ENCODE measurements at places on chromosomes 5 and 9.

DNA sequence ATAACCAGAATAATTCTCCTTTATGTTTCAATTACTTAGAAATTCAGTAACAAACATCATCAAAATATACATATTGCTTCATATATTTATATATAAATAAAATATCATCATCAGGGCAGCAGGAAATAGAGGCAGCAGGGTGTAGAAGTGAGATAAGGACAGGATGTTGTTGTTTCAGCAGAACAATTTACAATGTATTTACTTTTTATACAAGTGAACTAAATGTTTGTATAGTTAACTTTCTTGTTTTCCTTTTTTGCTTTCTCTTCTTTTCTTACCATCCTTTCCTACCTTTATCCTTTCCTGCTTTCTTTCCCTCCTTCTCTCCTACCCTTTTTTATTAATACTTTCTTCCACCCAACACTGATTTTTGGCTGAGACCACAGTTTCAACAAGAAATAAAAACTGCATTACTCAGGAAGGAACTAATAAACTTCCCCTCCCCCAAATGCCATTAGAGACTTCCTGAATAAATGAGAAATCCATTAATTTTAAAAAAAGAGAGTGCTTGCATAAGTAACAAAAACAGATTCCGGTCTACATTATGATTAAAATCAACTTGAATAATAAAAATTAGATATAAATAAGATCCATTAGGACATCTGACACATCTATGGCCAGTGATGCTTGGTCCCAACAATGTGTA lies 159.8 kb upstream of the ACOT12 start:
- no peak for DNase-seq

GRCh38 chr9:120891245-120891883 lies 14.4 kb upstream of the PHF19 start:
- DNase-seq, result peak; percentile 41

DNA sequence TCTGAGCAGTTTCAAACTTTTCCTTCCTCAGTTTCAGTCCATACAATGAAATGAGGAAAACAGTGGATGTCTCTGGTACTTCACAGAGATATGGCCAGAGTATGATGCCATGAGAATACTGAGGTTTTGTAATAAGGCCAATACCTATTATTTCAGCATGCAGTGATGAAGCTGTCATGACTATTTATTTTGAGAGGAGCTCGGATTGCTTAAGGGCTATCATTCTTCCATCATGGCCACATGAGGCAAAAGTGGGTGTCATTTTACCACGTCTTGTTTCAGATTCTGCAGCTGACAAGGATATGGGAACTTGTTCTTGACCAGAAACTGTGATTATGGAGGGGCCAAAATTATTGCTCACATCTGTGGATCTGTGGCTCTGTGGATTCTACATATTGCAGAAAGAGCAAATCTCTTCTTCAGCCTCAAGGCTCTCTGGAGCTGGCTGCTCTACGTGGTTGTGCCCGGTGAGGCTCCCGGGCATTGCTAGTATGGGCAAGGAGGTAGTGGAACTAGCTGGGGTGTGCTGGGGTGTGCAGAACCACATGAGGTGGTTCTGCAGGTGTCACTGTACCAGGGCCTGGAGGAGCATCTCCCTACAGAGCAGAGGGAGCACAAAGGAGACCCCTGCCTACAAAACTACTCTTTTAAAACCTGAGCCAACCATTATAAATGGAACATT lies 180.3 kb downstream of the SEMA6A start:
- DNase-seq, result no peak

DNA sequence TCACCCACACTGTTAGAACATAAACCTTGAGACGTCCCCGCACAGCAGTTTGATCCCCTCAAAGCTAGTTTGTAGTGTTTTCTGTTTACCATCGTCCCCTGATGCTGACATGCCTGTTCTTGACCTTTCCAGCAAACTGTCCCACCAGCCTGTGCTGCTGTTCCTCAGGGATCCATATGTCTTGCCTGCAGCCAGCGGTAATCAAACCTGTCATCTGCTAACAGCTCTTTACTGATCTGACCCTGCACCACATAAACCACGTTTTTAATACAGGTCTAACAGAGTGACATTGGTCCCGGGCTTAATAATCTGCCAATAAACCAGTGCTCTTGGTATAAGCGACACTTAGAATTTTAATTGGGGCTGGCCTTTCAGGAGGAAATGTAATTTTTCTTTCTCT lies 34.7 kb downstream of the PPIC start:
- DNase-seq, result no peak

DNA sequence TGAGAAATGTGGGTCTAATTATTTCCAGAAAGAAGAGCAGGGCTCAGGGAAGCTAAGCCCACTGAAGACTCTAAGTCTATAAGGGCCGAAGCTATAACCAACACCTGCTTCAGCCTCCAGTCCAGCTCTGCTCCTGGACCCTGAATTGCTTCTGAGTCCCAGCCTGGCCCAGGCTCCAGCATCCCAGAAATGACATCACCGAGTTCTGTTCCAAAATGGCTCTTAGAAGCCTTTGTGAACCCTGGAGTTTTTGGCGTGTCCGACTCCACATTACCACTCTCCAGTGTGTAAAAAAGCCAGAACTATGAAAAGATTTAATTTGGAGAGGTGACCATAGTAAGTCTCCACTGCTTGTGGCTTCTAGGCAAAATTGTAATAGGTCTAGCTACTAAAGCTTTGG lies 289.9 kb downstream of the SLIT3 start:
- no peak for DNase-seq

GRCh38 chr9:1414711-1415131 lies 364.6 kb downstream of the DMRT2 start:
- no peak for DNase-seq

DNA sequence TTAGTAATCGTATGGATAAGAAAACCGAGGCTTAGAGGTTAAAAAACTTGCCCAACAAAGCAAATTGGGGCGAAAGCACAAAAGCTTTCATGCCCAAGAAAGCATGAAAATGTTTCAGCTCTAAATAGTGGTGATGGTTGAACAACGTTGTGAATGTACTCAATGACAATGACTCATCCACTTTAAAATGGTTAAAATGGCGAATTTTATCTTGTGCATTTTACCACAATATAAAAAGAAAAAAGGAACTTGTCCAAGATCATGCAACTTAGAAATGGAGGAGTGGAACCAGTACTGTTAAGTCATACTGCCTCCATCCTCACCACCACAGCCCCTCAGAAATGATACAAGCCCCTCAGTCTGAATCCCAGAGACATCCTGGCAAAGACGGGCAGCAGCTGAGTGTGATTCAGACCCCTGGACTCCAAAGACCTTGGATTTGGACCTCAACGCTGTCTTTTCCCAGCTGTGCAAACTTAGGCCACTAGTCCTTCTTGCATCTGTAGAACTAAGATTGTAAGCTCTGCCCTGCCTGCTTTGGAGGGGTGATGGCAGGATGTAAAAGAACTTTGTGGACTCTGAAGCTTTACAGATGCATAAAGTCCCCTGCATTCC lies 158.4 kb downstream of the GABBR2 start:
- DNase-seq, result no peak

GRCh38 chr5:6395621-6396020 lies 17.3 kb upstream of the MED10 start:
- DNase-seq, result no peak

DNA sequence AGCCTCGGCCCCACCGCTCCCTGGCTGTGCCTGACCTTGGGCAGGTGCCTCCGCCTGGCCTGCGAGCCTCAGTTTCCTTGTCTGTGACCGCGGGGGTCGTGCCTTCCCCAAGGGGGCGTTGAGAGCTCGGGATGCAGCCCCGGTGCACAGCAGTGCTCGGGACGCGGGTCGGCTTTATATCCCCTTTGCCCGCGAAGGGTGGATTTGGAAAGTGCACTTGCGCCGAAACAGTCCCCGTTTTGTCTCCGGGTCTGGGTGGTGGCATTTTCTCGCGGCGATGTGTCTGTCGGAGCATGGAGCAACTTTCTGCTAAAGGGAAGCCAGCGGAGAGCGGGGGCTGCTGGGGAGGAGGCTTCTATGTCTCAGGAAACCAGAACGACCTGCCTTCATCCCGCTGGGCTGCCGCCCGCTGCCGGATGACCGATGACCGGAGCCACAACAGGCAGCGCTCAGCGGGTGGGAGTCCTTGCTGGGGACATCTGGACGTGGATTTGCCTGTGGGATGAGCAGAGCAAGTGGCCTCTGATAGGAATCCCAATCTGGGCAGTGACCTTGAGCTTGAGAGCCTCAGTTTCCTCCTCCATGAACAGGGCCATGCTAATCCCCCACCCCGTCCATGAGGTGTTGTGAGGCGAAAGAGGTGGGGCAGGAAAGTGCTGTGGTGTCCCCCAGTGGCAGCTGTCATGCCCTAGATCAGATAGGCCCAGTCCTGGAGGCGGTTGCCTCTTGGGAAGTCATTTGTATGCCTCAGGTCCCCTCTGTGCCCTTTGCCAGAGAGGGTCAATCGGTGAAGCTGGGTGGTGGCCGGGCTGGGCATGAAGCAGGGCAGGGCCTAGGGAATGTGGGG lies 651 bp downstream of the HRH2 start:
- DNase-seq, result no peak

DNA sequence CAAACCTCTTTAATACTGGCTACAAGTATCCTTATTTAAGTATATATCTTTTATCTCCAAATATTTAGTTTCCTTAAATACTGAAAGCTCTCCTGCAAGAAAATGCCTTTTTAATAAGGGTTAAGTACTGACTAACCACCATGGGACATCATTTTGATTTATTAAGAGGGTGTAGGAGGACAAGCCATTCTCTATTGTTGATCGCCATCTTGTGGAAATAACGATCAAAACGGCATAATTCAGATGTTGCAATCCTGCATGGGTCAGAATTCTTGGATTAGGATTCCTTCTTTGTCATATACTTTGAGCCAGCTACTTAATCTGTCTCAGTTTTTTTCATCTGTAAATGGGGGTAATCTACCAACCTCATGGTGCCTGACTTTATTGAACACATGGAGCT lies 28.7 kb upstream of the C5orf46 start:
- no peak for DNase-seq

GRCh38 chr5:36459176-36460135 lies 146.9 kb upstream of the SLC1A3 start:
- DNase-seq, result no peak

DNA sequence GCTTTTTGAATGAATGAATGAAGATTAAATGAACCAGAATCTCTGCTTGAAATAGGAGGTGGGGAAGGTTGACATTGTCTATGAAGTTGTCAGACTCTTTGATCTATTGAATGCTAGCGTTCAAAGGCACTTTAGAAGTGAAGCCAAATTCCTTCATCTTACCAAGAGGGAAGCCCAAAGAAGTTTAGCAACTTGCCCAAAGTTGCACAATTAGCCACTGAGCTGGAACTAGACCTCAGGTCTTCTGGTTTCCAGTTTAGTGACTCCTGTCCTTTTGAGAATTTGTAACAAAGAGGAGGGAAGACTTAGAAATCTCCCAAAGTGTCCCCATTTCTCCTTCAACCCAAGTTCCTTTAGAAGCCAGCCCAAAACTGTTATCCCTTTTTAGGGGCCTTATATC lies 20.7 kb upstream of the SLC1A3 start:
- no peak for DNase-seq

DNA sequence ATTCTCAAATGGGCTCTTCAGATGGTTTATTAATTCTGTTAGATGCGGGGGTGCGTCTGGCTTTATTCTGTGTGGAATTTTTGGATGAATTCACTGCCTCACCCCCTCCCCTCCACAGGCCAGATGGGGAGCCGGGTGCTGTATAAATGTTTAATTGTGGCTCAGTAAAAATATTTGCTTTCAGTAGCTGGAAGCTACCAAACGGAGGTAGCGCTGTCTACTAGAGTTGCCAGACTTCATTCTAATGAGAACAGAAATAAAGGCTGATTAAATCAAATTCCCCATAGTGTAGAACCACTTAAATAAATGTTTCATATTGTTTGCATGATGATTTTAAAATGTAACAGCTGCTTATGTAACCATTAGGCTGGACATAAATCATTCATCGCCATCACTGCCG lies 34.5 kb upstream of the KCNMB1 start:
- DNase-seq, result no peak

DNA sequence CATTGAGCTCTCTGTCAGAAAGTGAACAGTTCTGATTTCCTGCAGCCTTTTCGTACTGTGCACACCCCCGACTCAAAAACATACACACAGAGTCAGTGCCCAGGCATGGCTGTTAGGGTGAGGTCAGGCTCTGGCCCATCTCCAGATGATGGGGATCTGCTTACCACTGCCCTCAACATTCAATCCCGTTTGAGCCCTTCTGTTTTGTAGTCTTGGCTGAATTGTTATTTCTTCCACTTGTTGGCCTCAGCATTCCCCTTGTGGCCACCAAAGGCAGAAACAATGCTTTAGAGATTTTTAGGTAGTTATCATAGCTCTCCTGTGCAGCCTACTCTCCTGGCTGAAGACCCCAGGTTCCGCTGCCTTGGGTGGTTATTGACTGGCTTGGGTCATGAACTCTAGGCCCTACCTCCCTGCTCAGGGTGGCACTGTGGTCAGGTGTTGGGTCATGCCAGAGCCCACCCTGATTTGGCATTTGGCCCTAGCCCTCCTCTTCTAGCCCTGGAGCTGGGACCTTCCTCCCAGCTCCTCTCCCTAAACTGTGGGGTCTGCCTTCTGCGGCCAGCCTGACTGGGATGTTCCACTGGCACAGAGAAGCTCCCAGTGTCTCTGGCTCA lies 7.8 kb upstream of the MYOZ3 start:
- DNase-seq, result no peak

DNA sequence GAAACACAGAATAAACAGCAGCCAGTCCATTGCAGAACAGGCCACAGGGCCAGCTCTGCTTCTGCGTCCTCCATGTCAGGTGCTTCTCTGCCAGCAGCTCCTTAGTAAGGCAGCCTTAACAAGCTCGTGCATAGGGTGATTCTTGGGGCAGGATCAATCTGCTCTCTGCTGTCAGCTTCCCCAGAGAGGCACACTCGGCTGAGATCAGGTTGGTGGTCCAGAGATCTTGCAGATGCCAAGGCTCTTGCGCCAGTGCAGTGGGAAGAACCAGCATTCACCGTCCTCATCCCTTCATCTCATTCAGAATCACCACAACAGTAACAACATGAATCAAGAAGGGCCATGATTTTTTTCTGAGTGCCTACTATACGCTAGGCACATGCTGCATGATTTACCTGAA lies 49.0 kb upstream of the ALDH1B1 start:
- no peak for DNase-seq

DNA sequence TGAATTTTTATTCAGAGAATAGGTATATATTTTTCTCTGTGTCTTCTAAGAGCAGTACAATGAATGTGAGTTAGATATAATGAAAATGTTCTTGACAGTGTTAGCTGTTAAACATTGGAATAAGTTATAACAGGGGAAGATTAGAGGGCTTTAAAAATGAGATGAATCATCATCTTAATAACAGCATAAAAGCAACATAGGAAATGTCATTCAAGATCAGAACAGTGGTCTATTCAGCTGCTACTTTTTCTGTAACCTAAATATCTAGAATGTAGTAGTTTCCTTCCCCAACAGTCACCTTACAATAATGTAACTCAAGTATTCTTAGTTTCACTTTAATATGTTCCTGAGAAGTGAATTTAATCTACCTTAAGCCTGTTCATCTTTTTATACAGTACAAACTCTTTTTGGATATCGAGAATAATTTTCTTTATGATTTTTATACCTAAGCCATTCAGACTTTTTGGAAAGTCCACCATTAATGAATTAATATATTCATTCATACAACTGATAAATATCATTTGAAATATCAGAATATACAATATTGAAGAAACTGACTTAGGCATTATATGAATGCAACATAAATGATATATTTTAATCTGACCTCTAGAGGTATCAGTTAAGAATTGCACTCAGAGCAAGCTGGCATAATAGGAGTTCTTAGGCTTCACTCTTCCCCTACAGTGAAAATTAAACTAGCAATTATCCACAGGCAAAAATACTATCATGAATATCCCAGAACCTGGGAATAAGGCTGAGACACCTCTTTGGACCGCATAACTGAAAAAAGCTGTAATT lies 66.1 kb upstream of the EDIL3 start:
- DNase-seq, result no peak

- DNase-seq, result no peak
These were observed 21.8 kb downstream of the UNC5A start for GRCh38 chr5:176832162-176832561.
